ENCODE measurements at places on chromosomes 5 and 9. TPM values are rescaled to one million over a fixed set of nuclear protein-coding genes. Genes with fewer than 3 reads are reported as not detected.

The FAM169A gene
- 0.76 TPM for total RNA-seq

The SLC27A6 gene
- under 0.01 TPM for total RNA-seq

The GRXCR2 gene
- not detected for total RNA-seq

The TMEFF1 gene
- total RNA-seq, result 0.26 TPM

The SLC4A9 gene
- total RNA-seq, result not detected

The TMEM215 gene
- not detected for total RNA-seq

The ACOT12 gene
- not detected for total RNA-seq

The LAMC3 gene
- total RNA-seq, result under 0.01 TPM

The ADAMTS13 gene
- 1.3 TPM for total RNA-seq

The SLC46A2 gene
- total RNA-seq, result not detected

The AFAP1L1 gene
- total RNA-seq, result 1.8 TPM

The ZNF879 gene
- 7.3 TPM for total RNA-seq

The PRDM9 gene
- total RNA-seq, result not detected

The LHX3 gene
- not detected for total RNA-seq

The GLRA1 gene
- not detected for total RNA-seq

The NEUROG1 gene
- not detected for total RNA-seq

The DMRTA1 gene
- total RNA-seq, result 0.78 TPM

The HRH2 gene
- total RNA-seq, result not detected

The FBP2 gene
- not detected for total RNA-seq

The RNF145 gene
- total RNA-seq, result 41.8 TPM

The NSG2 gene
- not detected for total RNA-seq

The SPATA6L gene
- total RNA-seq, result 1.8 TPM

The FYB1 gene
- total RNA-seq, result 1.6 TPM

The PTPN3 gene
- 9.5 TPM for total RNA-seq

The ADAMTS2 gene
- total RNA-seq, result 54.7 TPM

The ZDHHC12 gene
- 17.6 TPM for total RNA-seq

The C5orf58 gene
- not detected for total RNA-seq

The UAP1L1 gene
- 15.6 TPM for total RNA-seq

The SPATA31C1 gene
- not detected for total RNA-seq

The ZDHHC11 gene
- 1.0 TPM for total RNA-seq

The FOXD4L5 gene
- total RNA-seq, result not detected

The FAF2 gene
- 54.6 TPM for total RNA-seq

The NR5A1 gene
- not detected for total RNA-seq

The ADRA1B gene
- 0.13 TPM for total RNA-seq

The WNK2 gene
- 0.13 TPM for total RNA-seq

The SHISAL2B gene
- not detected for total RNA-seq

The C5orf52 gene
- not detected for total RNA-seq

The FRRS1L gene
- 1.6 TPM for total RNA-seq

The SPAG8 gene
- total RNA-seq, result 1.2 TPM

The RUSC2 gene
- 27.2 TPM for total RNA-seq

The SPINK6 gene
- not detected for total RNA-seq

The MEGF10 gene
- total RNA-seq, result 0.78 TPM

The PCSK1 gene
- 54.8 TPM for total RNA-seq

The MVB12B gene
- total RNA-seq, result 6.0 TPM

The SLC23A1 gene
- not detected for total RNA-seq

The GAS1 gene
- total RNA-seq, result 61.7 TPM

The SPATA31E1 gene
- not detected for total RNA-seq

The TAF11L9 gene
- not detected for total RNA-seq

The TAF11L13 gene
- not detected for total RNA-seq

The DNAJA1 gene
- total RNA-seq, result 124 TPM

The SHOC1 gene
- total RNA-seq, result 0.11 TPM

The RC3H2 gene
- total RNA-seq, result 54.8 TPM

The FANCG gene
- total RNA-seq, result 12.2 TPM

The PLPP7 gene
- 9.6 TPM for total RNA-seq

The CAPSL gene
- total RNA-seq, result 1.2 TPM

The SPATA31A3 gene
- not detected for total RNA-seq

The FUT7 gene
- not detected for total RNA-seq

The TMEM174 gene
- total RNA-seq, result not detected

The BSPRY gene
- under 0.01 TPM for total RNA-seq
